Naive B cell (primary cell): ENCODE measurements at places on chromosomes 3 and 15. TPM values are rescaled to one million over a fixed set of nuclear protein-coding genes. Genes with fewer than 3 reads are reported as not detected.

ISLR2 gene
- not detected for polyA plus RNA-seq

SEMA6D gene
- polyA plus RNA-seq, result not detected

DNA sequence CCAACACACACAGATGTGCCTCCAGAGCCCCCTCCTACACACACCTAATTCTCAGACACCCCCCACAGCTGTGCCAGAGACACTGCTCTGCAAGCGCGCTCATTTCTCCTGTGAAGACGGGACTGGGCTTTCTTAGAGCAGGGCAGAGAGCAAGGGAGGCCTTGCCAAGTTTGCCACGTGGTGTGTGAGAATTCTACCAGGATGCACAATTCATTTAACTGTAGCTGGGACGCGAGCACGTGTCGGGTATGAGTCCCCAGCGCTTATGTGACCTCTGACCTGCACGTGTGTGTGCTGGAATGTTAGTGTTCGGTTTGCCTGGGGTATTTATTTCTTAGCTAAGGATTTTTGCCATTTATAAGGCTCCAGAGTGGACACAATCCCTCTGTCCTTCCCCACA, 37.0 kb downstream of the FEM1B start:
- no peak for DNase-seq

DNA sequence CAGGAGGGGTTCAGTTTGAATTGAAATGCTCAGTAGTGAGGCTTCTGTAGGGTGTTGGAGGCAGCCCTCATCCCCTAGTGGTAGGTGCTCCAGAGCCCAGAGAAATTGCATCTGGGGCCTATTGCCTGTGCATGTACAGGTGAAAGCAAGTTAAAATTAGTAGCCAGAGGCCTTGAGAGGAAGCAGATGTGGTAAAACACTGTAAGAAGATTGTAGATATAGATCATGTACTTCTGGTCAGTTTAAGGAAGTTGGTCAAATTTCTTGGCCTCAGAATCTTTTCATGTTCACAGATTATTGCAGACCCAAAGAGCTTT, 34.6 kb downstream of the IGSF10 start:
- no peak for DNase-seq

DNA sequence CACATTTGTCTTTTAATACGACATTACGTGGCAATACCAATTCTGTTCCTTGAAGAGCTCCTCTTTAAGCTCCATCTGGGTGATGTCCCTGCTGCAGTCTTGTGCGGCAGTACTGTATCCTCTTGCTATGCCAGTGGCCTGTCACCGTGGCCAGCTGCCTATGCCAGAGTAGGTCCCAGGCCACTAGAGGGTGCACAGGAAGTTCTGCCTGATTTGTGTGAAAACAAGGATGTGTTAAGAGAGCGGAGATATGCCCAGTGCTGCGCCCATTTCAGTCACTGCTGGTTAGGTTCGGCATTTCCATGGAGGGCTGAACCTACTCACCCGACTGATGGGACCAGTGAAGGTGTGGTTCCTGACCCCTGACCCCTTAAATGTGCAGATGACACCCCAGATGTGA, 25.2 kb downstream of the NIPA1 start:
- DNase-seq, result no peak

GRCh38 chr3:37227870-37228549, 53.6 kb upstream of the LRRFIP2 start:
- no peak for DNase-seq

DNA sequence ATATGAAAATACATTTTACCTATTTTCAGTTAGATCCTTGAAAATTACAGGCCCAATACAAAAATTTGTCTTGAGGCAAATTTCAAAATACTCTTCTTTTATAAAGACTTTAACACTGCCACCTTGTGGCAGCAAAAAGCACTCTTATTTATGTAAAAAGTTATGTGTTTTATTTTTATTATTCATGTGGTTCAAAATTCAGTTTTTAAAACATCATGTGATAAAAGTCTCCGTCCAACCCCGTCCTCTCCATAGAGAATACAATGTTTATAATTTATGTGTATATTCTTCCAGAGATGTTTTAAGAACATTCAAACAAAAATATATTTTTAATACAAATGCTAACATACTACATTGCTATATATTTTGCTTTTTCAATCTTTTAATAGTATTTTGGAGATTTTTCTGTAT, 36.9 kb upstream of the TRIM59 start:
- DNase-seq, result peak; percentile 6
